ENCODE measurements at places on chromosomes 1 and 21. TPM values are rescaled to one million over a fixed set of nuclear protein-coding genes. Genes with fewer than 3 reads are reported as not detected.
A peak's percentile ranks its signal among the peaks of the same experiment; 100 is the strongest.

- peak; percentile 72 for DNase-seq
Measured at GRCh38 chr1:209926045-209926444, 12.0 kb upstream of the SYT14 start.

Gene CLCA4
- not detected for polyA plus RNA-seq

Gene COG2
- 27.4 TPM for polyA plus RNA-seq

Gene UMODL1
- polyA plus RNA-seq: not detected

Gene KRTAP11-1
- not detected for polyA plus RNA-seq

DNA sequence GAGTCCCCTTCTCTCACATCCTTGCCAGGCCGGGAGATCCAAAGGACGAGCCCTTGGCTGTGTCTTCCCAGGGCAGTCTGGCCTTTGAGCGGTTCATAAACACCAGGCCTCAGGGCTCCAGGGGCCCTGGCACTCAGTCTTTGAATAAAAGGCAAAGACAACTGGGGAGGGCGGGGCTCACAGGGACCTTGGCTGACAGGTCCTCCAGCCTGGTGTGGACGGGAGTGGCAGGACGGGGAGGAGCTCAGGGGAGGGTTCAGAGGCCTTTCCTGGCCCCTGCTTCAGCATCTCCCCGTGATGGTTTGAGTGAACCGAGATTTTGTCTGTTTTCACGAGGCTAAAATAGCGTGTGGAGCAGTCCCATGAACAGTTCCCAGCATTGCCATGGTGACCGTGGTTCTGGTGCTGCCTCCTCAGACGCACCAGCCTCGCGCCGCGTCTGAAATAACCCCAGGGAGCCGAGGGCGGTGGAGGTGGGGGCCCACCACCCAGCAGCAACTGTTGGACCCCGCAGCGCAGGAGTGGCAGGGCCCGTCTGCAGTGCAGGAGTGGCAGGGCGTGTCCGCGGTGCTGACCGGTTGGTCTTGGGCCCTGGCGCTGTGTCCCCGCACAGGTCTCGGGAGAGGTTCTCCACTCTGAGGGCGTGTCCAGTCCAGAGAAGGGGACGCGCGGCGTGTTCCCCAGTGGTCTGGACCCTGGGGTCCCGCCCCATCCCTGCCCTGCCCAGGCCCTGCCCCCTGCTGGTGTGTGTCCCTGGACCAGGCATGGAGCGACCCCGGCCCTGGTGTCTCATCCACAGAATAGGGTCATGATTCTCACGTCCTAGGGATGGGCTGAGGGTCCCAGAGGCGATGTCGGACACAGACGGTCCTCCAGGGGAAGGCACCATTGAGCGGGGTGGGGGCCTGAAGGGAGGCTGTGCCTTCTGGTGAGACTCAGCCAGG is 7.1 kb upstream of the PRKCZ start:
- DNase-seq: no peak

DNA sequence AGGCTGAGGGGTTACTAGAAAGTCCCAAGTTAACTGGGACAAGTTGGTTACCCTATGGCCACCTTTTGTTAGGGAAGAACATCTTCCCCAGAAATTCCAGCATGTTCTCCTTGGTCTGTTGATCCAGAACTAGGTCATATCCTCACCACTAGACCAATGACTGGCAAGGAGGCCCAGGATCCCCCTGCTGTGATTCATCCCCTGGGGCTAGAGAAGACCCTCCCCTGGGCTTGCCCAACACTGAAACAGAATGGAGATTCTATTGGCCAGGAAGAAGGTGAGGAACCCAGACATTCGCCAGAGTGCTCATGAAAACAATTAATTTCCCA is 90.1 kb upstream of the SIM2 start:
- no peak for DNase-seq

Gene CGN
- 1.2 TPM for polyA plus RNA-seq

Gene F5
- 0.01 TPM for polyA plus RNA-seq

GRCh38 chr1:25893116-25893515 is 13.1 kb downstream of the STMN1 start:
- no peak for DNase-seq

- no peak for DNase-seq
Measured at GRCh38 chr21:41977034-41977950, 23.5 kb upstream of the C2CD2 start.

- DNase-seq: no peak
Measured at GRCh38 chr1:11024154-11024873, 11.9 kb downstream of the TARDBP start.

GRCh38 chr1:66296370-66296769 is 237.6 kb upstream of the SGIP1 start:
- no peak for DNase-seq

GRCh38 chr1:45014321-45015028 is 2.4 kb downstream of the UROD start:
- peak; percentile 93 for DNase-seq

DNA sequence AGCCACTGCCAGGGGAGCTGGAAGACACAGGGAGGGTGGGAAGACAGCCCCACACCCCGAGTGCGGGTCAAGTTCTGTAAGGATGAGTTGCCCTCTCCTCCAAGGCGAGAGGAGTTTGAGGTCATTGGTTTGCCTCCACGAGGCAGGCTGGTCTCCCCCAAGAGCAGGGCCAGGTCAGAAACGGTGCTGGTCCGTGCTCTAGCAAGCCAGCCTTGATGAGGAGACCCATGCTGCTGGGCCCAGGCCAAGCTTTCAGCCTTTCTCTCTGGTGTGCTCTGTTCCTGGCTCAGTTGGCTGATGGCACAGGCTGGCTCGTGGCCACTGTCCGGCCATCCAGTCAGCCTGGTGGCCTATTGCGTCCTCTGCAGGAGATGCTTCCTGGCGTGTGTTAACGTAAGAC is 12.0 kb upstream of the PCBP3 start:
- DNase-seq: no peak

DNA sequence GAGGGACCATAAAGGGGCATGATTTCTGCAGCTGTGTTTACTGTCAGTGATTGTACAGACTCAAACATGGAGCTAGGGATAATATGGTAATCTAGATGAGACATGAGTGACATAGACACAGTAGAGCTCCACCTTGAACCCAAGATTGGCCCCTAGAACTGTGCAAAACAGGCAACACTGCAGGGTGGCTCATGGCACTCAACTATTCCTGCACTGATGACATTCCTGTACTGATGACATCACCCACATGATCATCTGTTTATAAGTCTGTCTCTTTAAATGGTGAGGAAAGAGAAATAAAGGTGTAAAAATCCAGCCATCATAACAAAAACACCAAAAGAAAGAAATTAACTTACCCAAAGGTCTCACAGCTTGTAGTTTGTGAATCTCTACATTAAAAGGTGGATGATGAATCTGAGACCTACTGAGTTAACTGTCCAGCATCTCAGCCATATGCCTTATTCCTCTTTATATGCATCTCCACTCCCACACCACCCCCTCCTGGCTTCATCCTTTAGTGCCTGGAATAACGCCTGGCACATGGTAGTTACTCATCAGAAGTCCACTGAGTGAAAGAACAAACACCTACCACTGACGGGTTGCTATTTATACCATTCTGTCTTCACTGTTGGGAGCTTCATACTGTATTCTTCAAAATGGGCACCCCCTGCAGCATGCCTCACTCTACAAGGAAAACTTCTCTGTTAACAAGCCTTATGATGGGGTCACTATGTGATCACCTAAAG is at the start of gene LRRC53:
TSS of gene LRRC53 (minus strand) at position 442 of the 746 bp plus-strand sequence. CDS start 29,262 bp downstream, outside the sequence.
- no peak for DNase-seq

Gene CD247
- polyA plus RNA-seq: 1.6 TPM

GRCh38 chr1:83583351-83584014 is 415.4 kb downstream of the TTLL7 start:
- DNase-seq: no peak

Gene NFASC
- not detected for polyA plus RNA-seq

Gene ZNF593OS
- 2.9 TPM for polyA plus RNA-seq
